ENCODE measurements at places on chromosomes 1 and 21.

- DNase-seq = no peak
Observed at GRCh38 chr1:169886931-169887330, 6.8 kb downstream of the SCYL3 start.

GRCh38 chr1:178908358-178908757, 37.5 kb upstream of the ANGPTL1 start:
- DNase-seq = no peak

DNA sequence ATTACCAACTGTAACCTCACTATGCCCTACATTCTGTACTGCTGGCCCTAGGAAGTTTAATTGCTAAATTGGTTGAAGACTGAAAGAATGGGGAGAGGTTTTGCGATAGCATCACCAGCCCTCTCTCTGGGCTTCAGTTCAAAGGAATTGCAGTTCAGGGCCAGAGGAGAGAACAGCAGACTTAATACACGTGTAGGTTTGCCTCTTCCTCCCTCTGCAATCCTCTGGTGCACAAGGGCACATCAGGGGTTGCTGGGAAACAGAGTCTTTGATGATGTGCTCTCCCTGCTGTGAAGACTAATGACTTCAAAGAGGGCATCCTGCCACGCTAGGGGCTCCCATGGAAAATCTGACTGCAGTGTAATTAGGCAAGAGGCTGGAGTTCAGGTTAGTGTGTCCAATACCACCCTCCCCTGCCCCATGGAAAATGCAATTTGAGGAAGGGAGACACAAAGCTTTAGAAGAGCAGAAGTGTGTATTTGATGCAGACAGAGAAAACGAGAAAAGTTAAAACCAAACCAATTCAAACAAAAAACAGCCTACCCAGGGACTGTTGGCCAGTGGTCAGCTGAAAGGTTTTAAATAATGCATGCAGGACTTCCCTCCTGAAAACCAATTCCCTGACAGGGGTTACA, 167.9 kb downstream of the ASTN1 start:
- no peak for DNase-seq

DNA sequence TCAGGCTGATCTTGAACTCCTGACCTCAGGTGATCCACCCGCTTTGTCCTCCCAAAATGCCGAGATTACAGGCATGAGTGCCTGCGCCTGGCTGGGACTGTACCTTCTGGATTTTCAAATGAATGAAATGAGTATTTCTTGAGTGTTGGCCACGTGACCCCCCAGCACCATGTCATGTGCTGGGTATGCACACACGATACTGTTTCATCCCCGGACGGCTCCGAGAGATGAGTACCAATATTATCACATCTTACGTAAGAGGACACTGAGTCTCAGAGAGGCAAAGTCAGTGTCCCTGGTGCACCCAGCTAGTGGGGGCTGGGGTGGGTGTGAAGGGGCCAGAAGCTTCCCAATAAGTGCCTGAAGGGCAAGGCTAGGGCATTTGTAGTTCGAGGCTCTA, 780 bp upstream of the CROCC start:
- DNase-seq = no peak

DNA sequence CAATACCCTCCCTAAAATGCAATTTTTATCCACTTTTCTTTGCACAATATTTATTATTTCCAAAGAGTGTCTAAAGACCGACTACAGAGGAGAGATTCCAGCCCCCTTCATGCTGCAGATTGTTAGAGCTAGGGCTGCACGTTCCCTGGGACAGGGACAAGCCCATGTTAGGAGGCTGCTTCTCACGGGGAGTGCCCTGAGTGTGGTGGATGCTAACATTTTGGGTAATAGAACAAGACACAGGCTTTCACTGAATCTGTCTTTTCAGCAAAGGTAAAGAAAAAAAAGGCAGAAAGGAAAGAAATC, 125.4 kb downstream of the RIPK4 start:
- no peak for DNase-seq

GRCh38 chr1:172390301-172390682, 30.2 kb upstream of the C1orf105 start:
- no peak for DNase-seq

- DNase-seq = no peak
Observed at GRCh38 chr1:184457500-184457899, 70.7 kb downstream of the C1orf21 start.

- DNase-seq = no peak
Observed at GRCh38 chr1:159922511-159923202, 2.6 kb downstream of the TAGLN2 start.

DNA sequence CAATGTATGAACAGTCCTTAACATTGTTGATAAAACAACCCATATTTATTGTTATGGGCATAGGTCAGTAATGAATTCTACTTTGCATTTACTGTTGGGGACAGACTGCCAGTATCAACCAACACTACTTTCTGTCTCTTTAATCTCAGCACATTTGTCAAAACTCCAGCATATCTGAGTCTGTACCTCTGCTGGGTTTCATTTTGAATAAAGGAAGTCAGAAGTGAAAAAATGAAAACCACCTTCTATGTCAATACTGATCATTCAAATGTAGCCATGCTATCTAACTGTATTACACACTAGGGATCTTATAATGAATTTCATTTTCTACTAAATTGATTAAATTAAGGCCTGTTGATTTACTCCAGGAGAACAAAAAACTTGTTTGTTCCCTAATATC, 24.2 kb upstream of the CXADR start:
- no peak for DNase-seq

- no peak for DNase-seq
Observed at GRCh38 chr1:20191266-20191825, 5.0 kb upstream of the PLA2G2C start.

DNA sequence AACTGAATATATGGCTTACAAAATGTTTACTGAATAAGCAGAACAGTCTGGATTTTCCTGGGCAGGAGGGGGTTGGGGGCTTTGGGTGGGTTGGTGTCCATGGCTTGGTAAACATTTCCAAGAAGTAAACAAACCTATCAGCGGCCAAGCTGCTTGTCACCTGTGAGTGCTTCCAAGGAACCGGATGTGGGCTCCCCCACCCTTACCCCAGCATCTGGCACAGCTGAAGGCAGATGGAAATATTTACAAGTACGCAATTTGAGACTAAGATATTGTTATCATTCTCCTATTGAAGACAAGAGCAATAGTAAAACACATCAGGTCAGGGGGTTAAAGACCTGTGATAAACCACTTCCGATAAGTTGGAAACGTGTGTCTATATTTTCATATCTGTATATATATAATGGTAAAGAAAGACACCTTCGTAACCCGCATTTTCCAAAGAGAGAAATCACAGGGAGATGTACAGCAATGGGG, at the start of gene CLCA1:
CLCA1 (plus strand) TSS at position 427 of the 477 bp plus-strand sequence; CDS start at position 472, 45 bp downstream.
- DNase-seq = no peak

DNA sequence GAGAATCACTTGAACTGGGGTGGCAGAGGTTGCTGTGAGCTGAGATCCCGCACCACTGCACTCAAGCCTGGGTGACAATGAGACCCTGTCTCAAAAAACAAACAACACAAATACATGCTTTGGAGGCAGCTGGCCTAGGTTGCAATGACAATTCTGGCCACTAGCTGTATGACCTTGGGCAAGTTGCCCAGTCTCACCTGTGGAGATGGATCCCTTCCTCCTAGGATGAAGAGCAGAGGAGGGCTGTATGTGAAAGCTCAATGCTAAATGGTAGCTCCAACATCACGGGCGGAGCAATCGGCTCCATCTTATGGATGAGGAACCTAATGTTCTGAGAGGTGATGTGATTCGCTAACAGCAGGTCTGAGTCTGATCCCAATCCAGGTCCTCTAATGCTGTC, 20.6 kb downstream of the ADORA1 start:
- DNase-seq = no peak

DNA sequence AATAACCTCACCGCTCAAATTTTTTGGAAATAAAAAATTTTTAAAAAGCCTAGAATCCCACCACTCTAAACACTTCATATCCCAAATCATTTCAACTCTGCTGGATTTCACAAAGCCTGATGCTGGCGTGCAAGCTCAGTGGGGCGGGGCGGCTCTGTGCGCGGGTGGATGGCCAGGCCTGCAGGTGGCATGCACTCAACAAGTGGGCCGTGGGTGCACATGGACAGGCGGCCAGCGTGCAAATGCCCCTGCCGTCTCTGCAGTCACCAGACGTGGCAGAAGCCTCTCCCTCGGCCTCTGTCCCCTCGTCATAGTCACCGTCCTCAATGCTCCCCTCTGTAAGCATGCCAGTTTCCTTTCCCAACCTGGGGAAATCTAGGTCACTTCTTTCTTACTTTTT, 6.6 kb upstream of the PDE9A start:
- DNase-seq = no peak

- DNase-seq = no peak
Observed at GRCh38 chr1:14625996-14626395, 27.5 kb downstream of the KAZN start.

DNA sequence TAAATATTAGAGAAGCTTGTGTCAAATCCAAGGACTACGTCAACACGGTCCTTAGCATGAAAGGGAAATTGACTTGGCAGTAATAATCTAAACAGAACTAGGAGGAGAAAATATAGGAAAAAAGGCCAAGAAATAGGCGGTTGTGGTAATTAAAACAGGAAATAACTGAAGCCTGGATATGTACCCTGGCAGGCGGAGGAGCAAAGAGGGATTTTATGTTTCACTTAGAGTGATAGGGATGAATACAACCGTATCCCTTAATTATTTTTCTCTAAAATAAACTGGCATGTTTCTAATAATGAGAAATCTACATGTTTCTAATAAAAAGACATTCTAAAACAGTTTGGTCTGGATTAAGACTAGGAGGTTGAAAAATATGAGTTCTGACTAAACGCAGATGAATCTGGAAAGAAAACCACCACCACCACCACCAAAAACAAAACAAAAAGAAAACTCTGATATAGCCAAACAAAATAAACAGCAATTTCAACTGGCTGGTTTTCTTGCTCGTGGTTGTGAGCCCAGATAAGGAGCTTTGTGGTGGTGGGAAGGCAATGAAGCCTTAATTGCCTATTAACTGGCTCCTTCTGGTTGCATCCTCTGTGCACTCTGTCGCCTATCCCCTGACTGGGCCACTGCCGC, 334.2 kb upstream of the SNX7 start:
- DNase-seq = no peak

DNA sequence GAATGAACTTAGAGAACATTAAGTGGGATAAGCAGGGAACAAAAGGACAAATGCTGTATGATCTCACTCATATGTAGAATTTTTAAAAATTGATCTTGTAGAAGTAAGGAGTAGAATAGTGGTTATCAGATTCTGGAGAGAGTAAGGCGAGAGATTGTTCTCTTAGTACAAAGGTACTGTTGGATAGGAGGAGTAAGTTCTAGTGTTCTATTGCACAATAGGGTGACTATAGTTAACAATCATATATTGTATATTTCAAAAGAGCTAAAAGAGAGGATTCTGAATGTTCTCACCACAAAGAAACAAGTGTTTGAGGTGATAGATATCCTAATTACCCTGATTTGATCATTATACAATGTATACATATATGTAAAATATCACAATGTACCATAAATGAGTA, 735.9 kb downstream of the NCAM2 start:
- no peak for DNase-seq

GRCh38 chr1:154316704-154317103, 4.2 kb upstream of the AQP10 start:
- no peak for DNase-seq

DNA sequence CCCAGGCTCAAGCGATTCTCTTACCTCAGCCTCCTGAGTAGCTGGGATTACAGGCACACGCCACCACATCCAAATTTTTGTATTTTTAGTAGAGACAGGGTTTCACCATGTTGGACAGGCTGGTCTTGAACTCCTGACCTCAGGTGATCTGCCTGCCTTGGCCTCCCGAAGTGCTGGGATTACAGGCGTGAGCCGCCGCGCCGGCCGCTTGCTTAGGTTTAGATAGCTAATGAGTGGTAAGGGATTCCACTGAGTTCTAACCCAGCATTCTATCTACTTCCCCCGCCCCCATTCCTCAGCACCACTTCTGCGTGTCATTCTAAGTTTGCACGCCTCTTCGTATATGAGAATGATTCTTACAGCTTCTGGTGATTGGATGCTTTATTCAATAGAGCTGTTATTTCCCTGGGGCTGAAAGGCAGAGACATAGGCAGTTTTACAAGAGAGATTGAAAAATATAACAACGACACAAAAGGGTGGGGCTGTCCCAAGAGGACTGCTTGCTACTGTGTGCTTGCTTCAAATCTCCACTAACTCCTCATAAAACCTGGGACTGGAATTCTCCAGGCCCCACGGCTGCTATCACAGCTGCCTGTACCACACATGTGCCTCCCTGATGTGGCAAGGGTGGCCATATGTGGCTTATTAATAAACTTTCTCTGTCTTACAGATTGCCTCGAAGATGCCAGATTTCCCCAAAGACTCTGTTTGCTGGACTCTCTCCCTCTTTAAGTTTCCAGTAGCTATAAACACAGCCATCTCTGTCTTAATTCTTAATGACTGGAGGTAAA, 23.7 kb upstream of the GREM2 start:
- no peak for DNase-seq

- DNase-seq = no peak
Observed at GRCh38 chr1:184695023-184695422, 59.6 kb downstream of the EDEM3 start.

DNA sequence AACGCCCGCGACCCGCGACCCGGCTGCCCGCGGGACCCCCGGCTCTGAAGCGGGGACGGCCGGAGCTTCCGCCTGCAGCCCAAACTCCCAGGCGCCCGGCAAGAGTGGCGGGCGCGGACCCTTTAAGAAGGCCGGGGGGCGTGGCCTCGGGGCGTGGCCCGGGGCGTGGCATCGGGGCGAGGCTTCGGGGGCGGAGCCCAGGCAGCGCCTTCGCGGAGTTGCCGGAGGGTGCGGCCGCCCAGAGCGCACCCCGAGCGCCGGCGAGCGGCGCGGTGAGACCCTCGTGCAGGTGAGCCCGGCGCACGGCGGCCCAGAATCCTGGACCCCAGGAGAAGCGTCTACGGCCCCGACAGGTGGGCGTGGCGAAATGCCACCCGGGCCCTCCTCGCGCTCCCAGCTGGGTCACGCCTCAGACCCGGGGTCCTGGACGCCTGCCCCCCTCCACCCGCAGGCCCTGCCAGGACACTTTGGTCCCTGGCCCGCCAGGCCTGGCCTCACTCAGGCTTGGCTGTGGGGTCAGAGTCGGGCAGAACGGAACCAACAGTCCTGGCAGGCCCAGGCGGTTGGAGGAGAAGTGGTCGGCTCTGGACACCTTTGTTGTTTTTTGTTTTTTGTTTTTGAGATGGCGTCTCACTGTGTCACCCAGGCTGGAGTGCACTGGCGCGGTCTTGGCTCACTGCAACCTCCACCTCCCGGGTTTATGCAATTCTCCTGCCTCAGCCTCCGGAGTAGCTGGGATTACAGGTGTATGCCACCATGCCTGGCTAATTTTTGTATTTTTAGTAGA, 14.4 kb downstream of the RNF223 start:
- peak; percentile 91 for DNase-seq

DNA sequence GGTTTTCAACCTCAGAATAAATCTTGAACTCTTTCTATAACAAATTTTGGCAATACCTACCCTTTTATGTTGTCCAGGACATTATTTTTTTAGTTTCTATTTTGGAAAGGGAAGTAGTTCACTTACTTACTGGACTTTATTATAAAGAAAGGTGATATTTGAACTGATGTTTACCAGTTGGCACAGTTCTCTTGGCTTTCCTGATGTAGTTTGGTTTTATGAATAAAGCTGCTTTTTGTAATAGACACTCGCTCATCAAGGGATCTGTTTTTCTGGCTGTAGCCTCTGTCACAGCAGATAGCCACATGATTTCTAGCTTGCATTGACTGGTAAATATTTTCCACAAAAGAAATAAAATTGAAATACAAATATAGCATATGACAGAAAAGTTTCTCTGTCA, 40.9 kb upstream of the METTL18 start:
- DNase-seq = no peak

GRCh38 chr1:20574686-20575540, 14.0 kb upstream of the CDA start:
- peak; percentile 5 for DNase-seq
